CD4-positive, alpha-beta T cell treated with Interferon alpha-2 for 1 hour (primary cell): ENCODE measurements at places on chromosomes 3 and 15.

DNA sequence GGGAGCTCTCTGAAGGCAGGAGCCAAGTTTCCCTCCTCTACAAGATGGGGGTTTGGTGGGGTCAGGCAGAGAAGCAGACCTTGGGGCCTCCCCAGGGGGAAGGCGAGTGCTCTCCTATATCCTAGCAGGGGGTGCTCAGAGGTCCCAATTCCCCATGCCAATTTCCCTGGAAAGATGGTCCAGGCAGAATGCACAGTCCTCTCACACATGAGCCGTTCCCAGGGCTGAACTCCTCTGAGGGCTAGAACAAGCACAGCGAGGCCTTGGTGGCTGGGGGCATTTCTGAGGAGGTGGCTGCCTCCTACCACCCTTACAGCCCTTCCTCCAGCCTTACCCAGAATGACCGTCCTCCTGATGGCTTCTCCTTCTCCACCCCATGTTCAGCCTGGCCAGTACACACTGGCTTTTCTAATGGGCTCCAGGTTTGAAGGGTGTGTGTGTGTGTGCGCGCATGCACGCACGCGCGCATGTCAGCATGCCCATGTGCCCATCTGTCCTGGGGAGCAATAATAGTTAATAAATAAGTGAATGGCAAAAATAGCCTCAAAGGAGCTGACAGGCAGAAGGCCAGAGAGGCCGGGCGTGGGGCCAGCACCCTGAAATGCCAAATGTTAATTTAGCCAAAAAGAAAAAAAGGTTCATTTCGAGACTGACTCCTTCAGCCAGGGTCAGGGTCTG, 24.4 kb downstream of the ADCY5 start:
- no peak for DNase-seq

GRCh38 chr3:29516164-29516563, 235.3 kb downstream of the RBMS3 start:
- DNase-seq: no peak

- peak; percentile 16 for DNase-seq
Measured at GRCh38 chr3:44954962-44955361, 21.0 kb downstream of the ZDHHC3 start.

DNA sequence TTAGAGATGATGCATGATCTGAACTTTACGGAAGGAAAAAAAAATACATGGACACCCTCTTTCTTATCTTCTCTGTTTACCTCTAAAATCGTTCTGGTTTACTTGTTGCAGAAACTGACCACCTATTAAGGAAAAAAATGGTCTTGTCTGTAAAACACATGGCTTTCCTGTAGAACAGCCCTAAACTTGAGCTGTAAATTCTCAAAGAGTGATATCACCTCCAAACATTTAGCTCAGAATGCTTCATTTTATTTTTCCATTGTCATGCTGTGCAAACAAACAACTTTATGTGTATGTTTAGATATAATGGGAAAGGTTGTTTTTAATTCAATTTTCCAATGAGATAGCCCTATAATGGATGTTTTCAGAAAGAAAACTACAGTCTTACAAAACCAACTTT, 237.4 kb upstream of the NR2F2 start:
- DNase-seq: no peak

GRCh38 chr15:72169921-72170611, 27.5 kb downstream of the GRAMD2A start:
- no peak for DNase-seq

- no peak for DNase-seq
Measured at GRCh38 chr15:74268020-74268419, 31.9 kb downstream of the CCDC33 start.

DNA sequence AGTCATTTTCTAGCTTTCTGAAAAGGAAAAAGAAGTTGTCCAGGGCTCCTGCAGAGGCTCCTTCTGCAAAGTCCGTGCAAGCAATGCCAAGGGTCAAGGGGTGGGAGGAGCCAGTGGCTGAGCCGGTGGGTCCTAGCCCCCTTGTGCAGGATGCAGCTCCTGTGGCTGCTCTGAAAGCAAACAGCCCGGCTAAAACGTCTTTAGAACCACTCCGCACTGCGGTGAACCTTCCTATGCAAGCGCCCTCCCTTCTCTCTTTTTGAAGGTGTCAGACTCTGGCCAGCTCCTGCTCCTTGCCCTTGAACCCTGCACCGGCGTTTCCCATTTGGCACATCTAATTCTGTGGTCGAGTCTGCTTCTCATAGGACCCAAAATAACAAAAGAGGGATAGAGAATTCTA, 183.1 kb downstream of the UACA start:
- DNase-seq: no peak

- no peak for DNase-seq
Measured at GRCh38 chr15:74167891-74168331, 5.6 kb upstream of the ISLR start.

DNA sequence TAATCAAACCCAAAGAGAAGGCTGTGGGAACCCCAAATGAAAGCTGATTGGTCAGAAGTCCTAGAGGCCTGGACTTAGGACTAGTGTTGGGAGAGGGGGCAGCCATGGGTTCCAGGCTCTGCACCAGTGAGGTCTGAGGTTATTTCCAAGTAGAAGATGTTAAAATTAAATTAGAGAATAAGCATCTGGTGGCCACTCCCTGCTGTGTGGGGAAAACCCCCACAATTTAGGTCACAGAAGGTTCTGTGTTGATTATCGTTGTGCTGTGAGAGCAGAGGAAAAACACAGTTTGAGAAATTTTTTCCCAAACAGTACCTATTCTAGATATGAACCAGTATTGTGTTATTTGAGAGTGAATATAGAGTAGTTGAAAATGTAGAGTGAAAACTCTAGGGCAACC, 53.9 kb upstream of the NSMCE3 start:
- DNase-seq: no peak

GRCh38 chr3:138467931-138468330, 33.5 kb downstream of the ESYT3 start:
- no peak for DNase-seq

DNA sequence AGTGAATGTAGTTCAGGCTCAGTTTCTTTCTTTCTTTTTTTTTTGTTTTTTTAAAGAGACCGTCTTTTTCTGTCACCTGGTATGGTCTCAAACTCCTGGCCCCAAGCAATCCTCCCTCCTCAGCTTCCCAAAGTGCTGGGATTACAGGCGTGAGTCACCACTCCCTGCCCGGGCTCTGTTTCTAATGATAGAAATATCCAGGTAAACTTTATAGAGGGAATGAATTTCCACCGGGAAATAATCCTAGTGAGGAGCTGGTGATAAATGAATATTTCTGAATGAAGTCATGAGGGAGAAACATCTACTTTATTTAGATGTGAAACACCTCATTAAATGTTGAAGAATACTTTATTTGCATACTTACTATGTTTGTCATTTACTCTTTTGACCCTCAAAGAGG, 7.2 kb downstream of the RNF13 start:
- DNase-seq: no peak

DNA sequence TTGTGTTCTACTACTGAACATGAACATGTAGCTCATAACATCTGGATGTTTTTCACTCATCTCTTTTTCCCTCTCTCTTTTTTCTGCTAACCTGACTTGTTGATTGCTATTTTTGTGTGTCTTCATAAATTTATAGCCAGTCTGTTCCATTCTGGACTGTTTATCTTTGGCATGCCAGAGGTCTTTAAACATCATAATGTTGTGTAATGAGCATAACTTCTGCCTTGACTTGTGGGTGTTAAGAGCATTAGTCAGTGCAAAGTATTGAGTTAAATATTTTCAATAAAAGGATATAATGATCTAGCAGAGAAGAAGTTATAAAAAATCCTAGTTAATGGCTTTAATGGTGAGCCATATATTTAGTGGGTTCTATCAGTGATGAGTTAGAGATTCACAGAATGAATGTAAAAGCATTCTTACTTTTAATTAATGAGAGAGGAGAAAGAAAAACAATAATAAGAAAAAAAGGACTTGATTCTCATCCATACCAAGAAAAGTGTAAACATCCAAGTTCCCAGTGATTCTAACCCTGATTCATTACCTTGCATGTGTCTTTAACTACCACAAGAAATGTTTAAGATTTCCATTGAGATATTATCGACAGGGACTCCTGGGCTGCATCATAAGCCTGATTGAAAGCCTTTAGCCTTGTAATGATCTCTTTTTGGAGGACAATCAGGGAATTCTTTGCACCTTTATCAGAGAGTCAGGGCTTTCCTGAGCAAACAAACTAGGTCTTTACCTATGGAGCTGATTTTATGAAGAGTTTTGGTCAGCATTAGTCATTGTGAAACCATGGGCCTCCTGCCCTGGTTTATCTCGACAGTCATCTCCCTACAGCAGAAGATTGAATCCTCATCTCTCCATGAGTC, 22.9 kb downstream of the MITF start:
- no peak for DNase-seq

DNA sequence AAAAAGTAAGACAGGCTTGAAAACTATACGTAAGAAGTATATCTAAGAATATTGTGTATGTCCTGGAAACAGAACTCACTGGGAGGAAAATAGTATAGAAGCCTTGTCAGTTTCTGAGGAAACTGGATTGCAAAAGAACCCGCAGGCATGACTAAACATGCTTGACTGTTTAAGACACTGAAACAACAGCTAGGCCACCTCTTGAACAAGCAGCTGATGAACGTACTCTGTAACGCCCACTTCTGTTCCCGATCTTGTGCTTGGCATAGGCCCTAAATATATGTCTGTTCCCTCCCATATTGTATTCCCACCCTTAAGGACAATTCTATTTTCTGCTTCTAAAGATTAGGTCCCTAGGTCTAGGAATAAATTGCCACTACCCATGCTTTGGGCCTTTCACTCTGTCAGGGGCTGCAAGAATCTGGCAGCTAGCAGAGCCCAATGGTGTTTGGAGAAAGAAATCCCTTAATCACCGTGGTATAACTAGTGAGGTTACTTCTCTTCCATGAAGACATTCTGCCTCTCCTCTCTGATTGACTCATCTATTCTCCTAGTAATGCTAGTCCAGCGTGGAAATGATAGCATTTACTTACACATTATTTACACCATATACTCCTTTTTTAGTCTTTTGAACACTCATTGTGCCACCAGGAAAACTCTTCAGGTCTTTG, 46.2 kb downstream of the CD200 start:
- DNase-seq: no peak

- DNase-seq: no peak
Measured at GRCh38 chr3:53829605-53830004, 16.6 kb downstream of the CHDH start.

DNA sequence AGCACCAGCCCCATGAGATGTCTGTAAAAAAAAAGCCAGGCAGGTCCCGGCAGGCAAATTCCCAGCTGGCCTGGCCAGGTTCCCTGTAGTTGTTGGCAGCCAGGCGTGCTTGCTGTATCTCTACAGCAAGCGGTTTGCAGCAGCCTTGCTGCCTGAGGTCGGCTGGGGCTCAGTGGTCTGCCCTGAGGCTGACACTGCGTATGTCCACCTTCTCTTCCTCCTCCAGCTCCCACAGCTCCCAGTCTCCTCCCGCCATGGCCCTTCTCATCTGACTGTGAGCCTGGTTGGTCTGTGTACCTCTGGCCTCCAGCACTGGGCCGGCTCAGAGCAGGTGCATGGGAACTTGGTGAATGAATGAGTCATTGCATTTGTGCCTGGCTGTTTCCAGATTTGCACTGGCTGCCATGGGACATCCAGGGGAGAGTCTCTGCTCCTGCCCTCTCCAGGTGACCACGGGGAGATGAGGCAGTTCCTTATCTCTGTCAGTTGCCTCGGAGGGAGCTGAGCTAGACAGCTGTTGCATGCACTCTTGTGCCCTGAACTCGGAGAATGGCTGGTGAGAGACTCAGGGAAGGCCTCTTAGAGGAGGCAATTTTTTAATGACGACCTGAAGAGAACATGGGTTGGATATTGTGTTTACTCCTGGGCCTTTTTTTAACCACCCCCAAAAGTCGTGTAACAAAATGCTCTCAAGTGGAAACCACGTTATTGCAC, 43.0 kb downstream of the SPSB4 start:
- no peak for DNase-seq

GRCh38 chr15:52857471-52857870, 67.3 kb upstream of the ONECUT1 start:
- DNase-seq: no peak

GRCh38 chr3:103862415-103862814, 1427.6 kb downstream of the ZPLD1 start:
- DNase-seq: no peak

GRCh38 chr3:109225516-109225915, 89.0 kb downstream of the C3orf85 start:
- DNase-seq: no peak

- DNase-seq: no peak
Measured at GRCh38 chr3:89859757-89860156, 752.3 kb downstream of the EPHA3 start.

GRCh38 chr15:98123297-98123696, 162.8 kb downstream of the ARRDC4 start:
- DNase-seq: no peak

DNA sequence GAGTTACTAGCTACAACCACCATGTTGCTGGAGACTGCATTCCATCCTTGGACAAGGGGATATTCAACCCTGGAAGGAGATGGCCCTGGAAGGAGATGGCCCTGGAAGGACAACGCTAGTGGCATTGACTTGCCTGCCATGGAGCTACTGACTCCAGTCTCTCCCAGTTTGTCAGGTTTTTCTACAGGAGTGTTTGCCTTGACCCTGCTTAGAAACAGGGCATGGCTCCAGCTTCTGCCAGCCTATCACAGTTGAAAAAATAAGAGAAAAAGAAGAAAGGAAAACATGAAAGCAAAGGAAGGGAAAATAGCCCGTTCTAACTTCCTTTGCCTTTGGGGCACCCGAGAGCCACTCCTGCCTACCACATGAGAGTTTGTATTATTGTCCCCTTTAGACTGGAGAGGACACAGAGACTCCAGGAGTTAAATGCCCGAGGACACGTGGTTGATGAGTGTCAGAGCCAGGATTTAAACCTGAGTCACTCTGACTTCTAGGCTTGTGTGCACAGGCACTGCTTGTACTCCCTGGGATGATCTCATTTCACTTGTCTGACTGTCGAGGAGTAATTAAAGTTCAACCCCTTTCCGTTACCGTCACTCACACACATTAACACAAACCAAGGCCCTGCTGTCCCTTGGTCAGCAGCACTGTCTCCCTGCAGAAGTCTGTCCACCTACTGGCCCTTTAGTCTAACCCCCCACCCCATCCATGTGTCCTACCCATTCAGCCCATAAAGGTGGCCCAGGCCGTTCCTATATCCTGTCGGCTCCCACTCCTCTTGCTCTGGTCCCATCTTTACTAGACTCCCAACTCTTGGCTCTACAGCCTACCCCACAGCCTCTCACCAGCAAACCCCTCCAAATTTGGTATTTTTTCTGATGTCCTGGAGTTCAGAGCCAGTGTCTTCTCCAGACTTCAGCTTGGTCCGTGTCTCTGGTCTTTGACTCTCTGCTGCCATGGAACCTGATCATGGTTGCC, 46.1 kb downstream of the C2CD4A start:
- no peak for DNase-seq

DNA sequence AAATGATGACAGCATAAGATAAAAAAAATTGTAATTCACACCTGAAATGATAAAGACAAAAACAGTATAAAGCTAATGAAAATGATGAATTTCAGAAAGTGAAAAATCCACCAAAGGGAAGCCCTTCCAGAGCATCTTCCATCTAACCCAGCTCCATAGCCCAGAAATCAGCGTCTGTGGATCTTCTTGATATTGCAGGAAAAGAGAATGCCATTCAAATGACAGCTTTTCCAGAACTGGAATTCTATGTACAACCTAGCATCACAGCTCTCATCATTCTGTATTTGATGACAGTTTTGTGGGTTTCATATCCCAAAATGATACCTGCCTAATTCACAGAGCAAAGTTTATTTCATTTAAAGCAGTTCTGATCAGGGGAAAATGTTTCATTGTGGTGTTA, 267.3 kb downstream of the FHIT start:
- DNase-seq: no peak
